ENCODE measurements at places on chromosomes 1 and 21.

DNA sequence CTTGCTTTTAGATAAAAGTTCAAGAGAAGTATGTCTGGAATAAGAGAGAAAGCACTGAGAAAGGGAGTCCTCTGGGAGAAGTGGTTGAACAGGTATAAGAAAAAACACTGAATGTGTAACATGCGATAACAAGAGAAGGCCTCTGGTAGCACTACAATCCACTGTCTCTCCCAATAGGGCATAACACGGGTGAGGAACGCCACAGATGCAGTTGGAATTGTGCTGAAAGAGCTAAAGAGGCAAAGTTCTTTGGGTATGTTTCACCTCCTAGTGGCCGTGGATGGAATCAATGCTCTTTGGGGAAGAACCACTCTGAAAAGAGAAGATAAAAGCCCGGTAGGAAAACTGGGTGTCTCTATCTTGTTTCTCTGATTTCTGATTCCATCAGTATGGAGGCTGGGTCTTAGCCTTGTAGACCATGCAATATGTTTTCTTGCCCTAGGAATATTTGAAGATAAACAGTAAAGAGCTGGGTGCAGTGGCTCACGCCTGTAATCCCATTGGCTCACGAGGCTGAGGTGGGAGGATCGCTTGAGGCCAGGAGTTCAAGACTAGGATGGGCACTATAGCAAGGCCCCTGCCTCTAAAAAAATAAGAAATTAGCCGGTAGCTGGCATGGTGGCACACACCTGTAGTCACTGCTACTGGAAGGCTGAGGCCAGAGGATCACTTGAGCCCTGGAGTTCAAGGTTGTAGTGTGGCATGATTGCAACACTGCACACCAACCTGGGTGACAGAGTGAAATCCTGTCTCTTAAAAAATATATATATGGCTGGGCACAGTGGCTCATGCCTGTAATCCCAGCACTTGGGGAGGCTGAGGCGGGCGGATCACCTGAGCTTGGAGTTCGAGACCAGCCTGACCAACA lies 40.4 kb downstream of the DAP3 start:
- no peak for DNase-seq

GRCh38 chr21:26840201-26840600 lies 5.0 kb downstream of the ADAMTS1 start:
- no peak for DNase-seq

GRCh38 chr1:19169642-19170041 lies 40.4 kb downstream of the UBR4 start:
- DNase-seq, result no peak

- no peak for DNase-seq
These were observed 437.6 kb downstream of the PRDM2 start for GRCh38 chr1:14137411-14138134.

- DNase-seq, result no peak
These were observed 642.7 kb upstream of the CXADR start for GRCh38 chr21:16870103-16870502.

- DNase-seq, result no peak
These were observed 52.4 kb downstream of the KIF26B start for GRCh38 chr1:245207056-245207638.

Data from stimulated activated CD8-positive, alpha-beta memory T cell treated with anti-CD3 and anti-CD28 coated beads, Interleukin-4, amount 100 ng/mL, for 1 hour (primary cell).